Left renal cortex interstitium (tissue), 4 donors: ENCODE measurements at places on chromosomes 6 and 20.

- DNase-seq, result no peak
Measured at GRCh38 chr20:48171626-48172356, 386.5 kb upstream of the SULF2 start.

GRCh38 chr6:161376367-161376766 lies 102.5 kb upstream of the AGPAT4 start:
- DNase-seq, result no peak

DNA sequence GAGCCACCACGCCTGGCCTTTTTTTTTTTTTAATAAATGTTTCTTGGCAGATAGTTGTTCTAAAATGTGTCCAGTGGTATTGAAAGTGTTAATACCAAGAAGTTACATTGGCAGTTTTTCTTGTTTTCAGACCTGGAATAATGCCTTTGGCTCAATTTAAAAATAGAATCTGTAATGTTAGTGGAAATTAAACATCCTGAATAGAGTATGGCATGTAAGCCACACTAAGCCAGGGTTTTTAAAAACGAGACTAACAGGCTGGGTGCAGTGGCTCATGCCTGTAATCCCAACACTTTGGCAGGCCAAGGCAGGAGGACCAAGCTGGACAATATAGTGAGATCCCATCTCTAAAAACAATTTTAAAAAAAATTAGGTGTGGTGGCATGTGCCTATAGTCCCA lies 25.3 kb downstream of the MCM8 start:
- DNase-seq, result no peak

- DNase-seq, result no peak
Measured at GRCh38 chr20:48709058-48709691, 118.6 kb downstream of the PREX1 start.

DNA sequence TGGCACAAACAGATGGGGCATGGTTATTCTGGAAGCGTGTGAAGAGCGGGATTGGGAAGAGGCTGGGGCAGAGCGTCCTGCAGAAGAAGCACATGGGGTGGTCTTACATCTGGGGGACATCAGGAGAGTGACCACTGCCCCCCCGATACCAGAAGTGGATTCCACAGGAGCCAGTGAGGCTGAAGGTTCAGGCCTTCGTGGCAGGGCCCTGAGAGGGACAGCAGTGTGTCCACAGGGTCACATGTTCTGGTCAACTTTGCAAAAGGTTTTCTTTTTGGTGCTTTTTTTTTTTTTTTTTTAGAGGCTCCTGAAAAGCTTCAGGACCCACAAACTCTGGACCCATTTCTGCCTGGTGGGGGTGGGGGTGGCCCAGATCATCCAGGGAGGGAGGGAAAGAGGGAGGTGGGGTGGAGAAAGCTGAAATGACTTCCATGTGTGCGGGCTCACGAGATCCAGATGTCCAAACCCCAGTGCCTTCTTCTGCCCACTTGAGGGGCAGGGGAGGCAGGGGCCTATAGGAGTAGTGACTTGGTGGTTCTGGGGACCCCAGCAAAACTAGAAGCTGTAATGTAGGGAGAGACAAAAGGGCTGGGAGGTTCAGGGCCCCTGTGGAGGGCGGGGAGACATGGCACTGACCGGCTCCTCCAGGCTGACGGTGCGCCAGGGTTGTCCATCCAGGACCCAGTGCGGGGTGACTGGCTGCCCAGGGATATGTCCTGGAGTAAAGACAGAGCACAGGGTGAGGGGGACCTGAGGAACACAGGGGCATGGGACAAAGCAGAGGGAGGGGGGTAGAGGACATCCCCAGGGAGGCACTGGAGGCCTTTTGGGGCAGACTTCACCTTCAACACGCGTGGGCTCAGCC lies 2.7 kb downstream of the ADAM33 start:
- no peak for DNase-seq

DNA sequence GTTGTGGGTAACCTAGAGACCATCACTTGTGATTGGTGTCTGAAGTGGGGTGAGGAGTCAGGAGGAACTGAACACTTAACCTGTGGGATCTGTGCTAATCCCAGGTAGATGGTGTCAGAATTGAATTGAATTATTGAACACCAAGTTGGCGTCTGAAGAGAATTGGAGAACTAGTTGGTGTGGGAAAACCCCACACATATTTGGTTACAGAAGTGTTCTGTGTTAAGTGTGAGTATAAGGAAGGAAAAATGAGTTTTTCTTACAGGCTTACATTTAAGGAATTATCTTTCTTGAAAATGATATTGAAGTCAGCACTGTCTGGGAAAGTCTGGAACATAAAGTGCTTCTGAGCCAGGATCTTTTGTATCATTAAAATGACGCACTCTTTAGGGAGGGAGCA lies 182.9 kb upstream of the ECI2 start:
- DNase-seq, result no peak

- DNase-seq, result no peak
Measured at GRCh38 chr20:2865630-2866029, 7.7 kb upstream of the PTPRA start.

DNA sequence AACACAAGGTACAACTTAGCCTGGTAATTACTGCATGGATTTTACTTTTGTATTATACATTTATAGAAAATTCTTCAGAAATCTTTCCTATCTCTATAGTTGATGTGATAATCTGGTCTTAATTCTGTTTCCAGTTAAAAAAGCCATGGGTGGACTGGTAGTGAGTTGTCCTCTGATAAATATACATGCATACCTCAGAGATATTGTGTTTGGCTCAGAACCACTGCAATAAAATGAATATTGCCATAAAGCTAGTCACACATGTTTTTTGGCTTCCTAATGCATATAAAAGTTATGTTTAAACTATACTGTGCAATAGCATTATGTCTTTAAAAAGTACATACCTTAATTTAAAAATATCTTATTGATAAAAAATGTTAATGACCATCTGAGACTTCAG lies 708.6 kb upstream of the MARCKS start:
- no peak for DNase-seq
